NCI-H524 (cell line): ENCODE measurements at places on chromosomes 4 and X.

DNA sequence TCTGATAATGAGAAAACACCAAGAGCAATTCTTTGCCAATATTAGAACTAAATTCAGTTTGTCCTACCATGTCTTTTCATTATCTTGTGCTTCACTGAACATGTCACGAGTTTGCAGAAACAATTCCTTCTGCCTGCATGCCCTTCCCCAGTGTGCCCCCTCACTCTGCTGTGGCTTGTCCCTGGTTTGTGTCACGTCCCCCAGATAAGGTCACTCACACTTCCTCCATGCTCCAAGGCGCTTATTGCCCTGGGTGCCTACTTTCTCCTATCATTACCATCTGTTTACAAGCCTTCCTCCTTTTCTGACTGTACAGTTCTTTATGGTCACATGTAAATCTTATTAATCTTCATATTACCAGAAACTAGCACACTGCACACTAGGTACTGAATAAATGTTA is 394.1 kb downstream of the KCNIP4 start:
- peak; percentile 45 for DNase-seq

DNA sequence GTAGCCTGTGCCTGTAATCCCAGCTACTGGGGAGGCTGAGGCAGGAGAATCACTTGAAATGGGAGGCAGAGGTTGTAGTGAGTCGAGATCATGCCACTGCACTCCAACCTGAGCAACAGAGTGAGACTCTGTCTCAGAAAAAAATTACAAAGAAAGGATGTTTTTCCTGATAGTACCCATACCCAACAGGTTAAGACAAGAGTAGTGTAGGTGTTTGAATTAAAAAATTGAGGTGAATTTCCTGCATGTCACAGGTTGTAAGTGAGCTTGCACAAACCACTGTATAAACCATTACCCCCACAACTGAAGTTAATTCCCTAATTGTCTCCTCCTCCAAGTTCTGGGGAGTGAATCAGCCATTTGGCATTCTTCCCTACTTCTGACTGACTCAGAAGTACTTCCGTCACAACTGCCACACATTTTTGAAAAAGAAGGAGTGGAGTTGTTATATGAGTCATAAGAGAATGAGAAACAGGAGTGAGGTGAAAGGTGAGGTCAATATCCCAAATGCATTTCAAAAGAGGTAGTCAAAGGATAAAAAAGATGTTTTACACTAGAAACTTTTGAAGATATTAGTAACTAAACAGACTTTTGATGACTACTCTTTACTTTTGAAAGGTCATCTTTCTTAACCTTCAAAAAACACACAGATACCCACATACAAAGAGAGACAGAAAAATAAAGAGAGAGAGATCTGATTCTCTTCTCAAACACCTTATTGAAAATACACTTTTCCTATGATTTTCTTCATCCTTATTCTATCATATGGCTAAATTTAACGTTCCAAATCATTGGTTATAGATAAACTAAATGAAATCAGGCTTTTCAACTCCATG is 134.5 kb downstream of the BTC start:
- DNase-seq: no peak

DNA sequence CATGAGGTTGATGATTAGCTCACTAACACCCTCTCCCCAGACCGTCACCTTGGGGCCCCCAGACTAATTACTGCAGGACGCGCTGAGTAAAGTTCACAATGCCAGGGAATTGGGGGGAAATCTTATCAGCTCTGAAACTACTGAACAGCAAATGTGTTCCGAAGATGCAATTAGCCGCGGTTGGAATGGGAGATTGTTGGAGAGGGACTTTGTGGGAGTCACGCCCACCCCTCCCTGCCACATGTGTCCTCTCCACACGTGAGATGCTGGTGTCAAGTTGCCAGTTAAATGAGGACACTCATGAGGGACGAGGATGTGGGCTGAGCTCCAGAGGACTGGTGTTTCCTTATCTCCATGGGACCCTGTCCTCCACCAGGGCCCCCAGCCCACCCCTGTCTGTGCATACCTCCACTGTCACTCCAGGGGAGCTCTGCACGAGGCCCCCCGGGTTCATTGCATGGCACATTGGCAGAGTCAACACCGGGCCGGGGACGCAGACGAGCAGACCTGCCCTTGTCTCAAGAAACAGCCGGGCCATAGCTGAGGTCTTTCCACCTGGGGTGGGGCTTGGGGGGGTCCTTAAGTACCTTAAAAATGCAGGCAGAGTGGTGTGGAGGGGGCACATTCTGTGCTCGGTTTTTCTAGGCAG is 175.4 kb upstream of the PSAPL1 start:
- DNase-seq: no peak

DNA sequence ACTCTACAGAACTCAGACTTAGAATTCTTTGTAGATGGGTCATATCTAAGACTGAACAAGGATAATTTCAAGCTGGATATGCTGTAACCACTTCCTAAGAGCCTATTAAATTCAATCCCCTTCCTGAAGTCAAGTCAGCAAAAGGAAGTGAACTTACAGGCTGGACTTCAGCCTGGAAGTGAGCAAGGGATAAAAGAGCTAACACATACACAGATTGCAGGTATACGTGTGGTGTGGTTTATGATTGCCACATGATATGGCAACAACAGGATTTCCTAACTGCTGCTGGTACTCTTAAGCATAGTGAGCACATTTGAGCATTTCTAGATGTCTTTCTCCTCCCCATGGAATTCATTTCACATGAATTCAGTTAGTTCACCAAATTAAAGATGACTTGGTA is 38.2 kb upstream of the UXT start:
- DNase-seq: no peak

DNA sequence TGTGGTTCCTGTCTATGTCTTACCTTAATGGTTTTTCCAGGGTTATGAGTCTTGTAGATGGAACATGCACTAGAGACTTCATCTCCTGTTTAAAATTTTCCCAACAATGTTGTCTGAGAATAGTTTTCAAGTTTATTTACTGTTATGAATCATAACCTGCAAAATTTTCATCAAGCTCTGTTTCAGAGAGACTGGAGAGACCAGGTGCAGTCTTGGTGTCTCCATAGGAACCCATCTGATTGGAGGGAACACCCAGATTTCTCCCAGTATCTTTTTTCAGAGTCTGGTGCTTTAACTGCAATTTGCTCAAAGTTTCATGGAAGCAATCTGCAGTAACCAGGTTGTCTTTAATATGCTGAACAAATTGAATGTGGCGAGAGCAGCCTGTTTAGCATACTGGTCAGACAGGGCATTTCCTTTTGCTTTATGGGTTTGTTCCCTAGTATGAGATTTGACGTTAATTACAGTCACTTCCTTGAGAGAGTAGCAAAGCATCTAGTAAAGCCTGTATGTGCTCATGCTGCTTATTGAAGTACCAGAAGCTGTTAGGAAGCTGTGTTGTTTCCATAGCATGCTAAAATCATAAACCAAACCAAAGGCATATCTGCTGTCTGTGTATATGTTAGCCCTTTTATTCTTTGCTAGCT is 18.8 kb upstream of the VSIG1 start:
- no peak for DNase-seq

DNA sequence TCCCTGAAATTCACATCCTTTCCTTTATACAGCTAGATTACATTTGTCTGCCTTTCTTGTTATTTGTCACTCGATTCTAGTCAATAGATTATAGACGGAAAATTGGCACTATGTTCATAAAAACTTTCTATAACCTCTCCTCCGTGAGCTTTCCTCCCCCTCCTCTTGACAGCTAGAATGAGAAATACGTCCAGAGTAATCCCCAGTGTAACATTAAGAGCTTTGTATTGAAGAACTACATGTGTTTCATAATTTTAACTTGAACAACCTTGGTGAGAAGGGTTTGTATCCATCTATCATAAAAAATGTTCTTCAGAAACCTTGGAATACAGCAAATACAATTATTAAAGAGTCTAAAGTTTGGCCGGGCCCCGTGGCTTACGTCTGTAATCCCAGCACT is 1707.4 kb downstream of the PCDH7 start:
- DNase-seq: no peak

DNA sequence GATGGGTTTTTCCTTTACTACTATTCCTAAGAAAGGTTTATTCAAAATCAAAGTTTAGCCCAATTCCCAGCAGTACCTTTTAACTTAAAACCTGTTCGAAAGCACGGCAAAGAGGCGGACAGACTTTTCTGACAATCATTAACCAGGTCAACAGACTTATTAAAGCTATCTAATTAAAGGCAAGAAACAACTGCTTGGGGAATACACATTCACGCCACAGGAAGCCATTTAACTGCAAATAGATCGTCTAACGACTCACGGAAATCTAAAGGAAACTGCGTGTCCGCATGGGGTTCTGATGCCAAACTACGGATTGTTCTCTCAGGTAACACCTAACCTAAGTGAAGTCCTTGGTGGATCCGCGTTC is 663 bp upstream of the USP53 start:
- no peak for DNase-seq

- no peak for DNase-seq
Measured at GRCh38 chrX:98380106-98380505, 1496.4 kb downstream of the RPA4 start.

- DNase-seq: no peak
Measured at GRCh38 chr4:181138116-181138515, 1105.1 kb upstream of the TENM3 start.

GRCh38 chr4:135282676-135283075 is 1081.1 kb upstream of the PABPC4L start:
- DNase-seq: no peak

DNA sequence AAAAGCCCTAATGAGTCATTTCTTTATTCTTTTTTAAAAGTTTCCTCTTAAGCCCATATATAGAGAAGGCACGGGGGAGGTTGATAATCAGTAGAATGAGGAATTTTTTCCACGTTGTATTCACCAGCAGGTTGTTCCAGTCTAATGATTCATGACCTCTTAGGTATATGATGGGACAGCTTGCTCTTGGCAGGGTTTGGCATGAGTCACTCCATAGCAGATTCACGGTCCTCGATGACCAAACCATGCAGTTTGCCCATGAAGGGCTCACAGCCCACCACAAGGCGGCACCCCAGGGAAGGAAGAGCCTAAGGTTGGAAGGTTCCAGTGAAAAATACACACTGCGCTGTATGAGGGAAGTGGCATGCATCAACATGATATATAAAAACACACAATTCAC is 623.8 kb upstream of the DIPK2B start:
- DNase-seq: peak; percentile 44

DNA sequence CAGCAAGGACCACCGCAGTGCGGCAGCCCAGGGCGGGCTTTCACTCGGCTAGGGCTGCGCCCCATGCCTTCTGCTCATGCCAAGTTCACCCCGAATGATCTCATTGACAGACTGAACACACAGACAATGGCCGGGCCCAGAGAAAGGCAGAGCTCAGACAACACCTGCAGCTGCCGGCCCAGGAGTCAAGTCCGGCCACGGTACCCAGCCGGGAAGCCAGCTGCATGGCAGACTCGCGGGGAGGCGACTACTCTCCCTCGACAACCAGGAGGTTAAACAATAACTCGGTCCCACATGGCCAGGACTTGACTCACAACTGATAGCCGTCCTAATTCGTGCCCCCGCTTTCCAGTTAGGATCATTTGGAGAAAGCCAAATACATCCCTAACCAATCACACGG is 50.4 kb downstream of the ABLIM2 start:
- DNase-seq: no peak

- DNase-seq: no peak
Measured at GRCh38 chr4:105951198-105951597, 55.9 kb downstream of the NPNT start.

DNA sequence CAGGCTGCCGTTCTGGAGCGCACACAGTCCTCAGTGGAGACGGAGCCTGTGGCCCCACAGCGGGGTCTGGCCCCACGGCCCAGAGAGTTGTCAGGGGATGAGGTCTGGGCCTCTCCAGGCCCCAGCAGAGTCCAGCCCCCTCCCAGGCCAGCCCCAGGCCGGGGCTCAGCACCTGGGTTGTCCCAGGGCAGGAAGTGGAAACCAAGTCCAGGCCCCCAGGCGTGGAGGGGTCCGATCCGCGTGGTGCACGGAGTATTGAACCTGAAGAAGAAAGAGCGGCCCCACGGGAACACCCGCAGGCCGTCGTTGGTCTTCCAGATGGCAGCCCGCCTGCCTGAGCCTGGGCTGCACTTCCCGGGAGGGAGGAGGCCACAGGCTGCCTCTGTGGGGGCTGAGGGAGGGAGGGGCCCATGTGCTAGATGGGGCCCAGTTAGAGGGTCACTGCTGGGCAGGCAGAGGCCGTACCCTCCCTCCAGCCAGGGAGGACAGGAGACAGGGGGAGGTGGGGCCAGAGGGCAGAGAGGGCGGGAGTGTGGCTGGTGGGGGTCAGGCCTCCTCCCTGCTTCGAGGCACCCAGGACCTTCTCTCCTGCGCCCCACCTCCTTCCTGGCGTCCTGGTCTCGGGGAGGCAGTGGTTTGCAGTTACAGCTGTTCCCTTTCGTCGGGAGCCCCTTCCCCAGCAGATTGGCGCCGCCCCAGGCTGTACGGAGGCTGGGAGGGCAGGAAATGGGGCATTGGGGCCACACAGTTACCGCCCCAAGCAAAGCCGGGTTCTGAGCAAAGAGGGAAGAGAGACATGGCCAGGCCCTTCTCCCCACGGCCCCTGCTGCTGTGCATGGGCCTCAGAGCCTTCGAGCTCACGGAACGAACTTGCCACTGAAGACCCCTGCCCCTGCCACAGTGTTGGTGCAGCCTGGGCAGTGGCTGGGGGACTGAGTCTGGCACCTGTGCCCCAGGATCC is 8.1 kb downstream of the HGFAC start:
- DNase-seq: peak; percentile 45

DNA sequence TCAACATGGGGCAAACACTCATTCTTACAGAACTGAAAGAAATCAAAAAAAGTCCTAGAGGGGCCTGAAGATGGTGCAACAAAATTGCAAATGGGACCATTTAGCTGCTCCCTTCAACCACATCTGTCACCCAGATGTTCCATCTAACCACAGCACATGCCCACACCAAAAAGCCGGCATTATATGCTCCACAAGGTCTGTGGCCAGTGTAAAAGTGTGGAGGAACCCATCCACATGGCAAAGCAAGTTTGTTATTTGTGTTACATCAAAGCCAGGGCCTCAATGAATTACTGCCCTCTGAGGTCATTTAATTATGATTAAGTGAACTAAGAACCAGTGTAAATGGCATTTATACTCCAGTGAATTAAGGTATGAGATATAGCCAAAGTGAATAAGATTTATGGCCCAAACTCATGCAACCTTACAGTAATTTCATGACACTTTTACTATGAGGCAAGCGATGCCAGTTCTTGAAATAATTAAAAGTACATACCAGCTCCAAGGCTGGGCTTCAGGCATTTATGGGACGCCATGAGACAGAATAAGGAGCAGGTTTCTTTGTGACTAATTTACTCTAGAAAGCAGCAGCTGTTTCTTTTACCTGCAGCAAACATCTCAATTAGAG is 48.7 kb upstream of the FGF16 start:
- no peak for DNase-seq

DNA sequence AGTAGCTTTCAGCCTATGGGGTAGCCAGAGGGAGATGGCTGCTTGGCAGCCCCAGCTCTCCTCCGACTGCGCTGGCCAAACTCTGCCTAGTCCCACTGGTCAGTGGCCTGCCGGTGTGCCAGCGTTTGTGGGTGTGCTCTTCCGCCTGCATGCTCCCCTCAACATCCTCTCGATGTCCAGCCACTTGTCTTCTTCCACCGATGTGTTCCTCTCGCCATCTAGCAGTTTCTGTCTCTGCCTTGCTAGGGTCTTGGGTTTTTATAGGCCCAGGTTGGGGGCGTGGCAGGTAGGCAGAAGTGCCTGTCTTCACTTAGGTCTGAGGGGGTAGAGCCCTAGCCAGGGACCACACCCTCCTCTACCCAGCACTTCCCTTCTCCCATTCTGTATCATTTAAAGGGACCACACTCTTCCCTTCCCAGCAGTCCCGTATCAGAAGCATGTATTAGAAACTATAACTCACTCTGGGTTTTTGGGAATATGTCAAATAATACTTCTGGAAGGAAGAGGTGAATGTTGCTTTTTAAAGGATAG is 124.4 kb downstream of the KDM6A start:
- no peak for DNase-seq
